ENCODE measurements at places on chromosomes 16 and 17.

- no peak for DNase-seq
Observed at GRCh38 chr17:36778448-36778847, 158.8 kb upstream of the LHX1 start.

GRCh38 chr17:17792551-17793377, 44.0 kb downstream of the SREBF1 start:
- DNase-seq: no peak

DNA sequence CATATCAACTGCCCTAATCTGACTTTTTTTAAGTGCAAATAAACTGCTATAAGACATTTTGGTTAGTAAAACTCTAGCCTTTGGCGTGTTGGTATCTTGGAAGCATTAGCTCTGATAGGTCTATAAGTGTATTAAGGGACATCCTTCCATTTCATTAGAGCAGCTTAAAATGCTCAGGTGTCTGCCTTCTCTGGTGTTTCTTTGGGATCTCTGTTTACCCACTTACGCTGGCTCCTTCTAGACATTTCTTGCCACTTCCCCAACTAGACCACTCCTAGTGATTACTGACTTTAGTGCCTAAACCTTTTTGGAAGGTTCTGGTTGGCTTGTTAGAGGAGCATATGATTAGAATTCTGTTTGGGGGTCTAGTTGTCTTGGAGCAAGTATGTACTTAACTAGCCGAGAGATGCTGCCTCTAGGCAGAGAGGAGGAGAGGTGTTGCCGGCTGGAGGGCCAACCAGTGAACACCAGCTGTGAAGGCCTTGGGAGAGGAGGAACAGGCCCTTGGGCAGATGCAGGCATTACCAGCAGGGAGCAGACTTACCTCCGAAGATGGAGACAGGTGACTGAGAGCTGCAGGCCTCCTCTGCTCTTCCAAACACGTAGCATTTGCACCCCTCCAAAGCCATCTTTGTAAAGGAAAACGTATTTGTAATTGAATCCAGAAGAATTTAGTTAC, 15.2 kb upstream of the CLEC18C start:
- no peak for DNase-seq

DNA sequence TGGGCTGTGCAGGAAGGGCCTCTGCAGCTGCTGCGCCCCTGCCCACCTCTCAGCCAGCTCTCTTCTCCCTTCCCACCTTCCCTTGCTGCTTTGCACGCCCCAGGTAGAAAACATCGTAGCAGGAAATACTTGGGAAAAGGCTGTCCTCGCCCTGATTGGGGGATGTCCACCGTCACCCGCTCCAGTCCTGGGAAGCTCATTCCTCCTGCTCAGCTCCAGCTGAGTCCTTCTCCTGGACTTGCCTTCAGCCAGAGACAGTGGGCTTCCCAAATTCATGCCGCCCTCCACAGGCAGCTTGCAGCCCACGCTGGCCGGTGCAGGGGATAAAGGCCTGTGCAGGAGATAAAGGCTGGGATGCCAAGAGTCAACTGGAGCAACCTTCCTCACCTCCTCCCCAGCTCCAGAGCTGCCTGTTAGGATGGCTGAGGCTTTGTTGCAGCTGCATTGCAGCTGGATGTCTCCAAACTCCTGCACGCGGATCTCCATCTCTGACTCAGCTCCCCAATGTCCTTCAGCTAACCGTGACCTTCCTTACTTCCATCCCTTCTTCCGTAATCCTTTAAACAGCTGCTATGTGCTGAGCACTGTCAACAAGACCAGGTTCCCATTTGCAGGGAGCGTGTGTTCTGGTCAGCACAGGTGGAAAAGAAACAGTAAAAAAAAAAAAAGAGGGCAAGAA, 402.0 kb upstream of the TNRC6C start:
- DNase-seq: no peak

GRCh38 chr17:72297326-72298115, 176.7 kb downstream of the SOX9 start:
- DNase-seq: no peak

GRCh38 chr17:51711581-51711980, 446.9 kb downstream of the CA10 start:
- no peak for DNase-seq

DNA sequence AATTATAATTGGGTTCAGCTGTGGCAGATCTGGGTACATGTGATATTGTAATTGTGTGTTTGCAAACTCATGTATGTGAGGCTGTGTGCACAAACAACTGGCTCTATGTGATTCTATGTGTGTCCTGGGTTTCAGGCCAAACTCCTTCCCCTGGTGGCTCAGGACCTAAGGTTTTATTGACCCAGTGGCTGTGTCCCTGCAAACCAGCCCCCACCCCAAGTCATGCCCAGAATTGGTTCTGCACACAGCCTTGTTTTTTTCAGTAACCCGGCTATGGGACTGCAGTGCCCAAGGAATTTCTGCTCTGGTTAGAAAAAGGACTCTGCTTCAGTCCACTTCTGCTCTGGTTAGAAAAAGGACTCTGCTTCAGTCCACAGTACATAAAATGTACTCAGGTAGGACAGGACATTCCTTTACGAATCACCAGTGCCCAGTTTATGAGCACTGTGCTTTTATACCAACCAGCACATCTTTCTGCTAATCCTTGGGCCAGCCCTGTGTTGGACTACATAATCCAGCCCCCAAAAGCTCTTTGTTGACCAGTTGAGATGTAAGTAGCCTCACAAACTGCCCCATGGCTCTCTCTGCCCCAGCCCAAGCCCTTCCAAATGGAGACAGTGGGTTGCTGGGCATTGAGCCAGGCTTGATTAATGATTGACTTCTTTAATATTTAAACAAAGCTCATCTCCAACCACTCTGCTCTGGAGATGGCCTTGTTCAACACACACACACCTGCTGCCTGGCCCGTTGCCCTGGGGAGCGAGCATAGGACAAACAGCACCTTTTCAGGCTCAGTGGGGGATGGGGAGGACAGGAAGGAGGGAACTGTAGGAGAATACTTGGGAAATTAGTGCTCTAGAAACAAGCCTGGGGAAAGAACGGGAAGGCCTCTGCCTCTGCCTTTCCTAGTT, 2.9 kb upstream of the KCNH6 start:
- DNase-seq: no peak

GRCh38 chr16:67192781-67193361, 916 bp downstream of the E2F4 start:
- no peak for DNase-seq
